ENCODE measurements at places on chromosomes 5 and 9.

DNA sequence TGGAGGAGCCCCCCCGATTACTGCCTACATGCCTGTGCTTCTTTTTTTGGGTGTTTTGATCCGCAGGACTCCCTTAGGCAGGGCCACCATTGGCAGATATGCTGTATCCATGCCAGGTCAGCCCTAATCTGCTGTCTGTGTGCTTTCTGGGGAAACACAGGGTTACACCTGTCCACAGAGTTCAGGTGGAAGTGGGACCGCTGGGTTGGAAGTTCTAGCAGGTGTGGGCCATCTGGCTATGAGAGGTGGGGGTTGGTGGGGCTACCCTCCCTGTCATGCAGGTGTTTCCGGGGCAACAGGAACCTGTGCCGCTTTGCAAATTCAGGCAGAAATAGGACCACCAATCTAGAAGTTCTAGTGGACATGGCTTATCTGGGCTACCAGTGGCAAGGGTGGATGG lies 17.0 kb downstream of the IFNE start:
- no peak for DNase-seq

DNA sequence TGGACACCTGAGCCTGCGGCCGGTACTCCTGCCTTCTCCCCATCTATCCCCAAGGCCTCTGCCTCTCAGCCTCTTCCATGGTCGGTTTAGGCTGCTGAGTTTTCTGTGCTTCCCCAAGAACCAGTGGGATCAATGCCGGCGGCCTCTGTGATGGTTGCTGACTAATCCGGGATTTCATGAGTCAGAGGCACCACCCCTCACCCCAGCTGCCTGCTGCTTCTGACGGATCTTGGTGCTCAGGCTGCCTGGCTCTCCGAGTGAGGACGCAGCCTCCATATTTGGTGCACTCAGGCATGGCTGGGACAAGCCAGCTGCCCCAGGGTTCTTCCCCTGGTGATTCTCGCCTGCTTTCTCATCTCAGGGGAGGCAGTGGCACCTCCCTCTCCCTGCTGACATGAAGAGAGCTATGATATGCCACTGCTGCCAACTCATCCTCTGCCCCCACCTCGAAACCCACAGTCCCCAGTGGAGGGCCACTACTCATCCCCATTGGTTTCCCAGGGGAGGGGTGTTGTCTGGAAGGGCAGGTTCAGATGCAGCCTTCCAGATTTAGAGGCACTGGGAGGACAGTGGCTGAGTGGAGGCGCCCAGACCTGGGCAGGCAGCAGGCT lies 3.3 kb upstream of the MAN1B1 start:
- peak; percentile 96 for DNase-seq

GRCh38 chr5:126274076-126274762 lies 149.0 kb upstream of the GRAMD2B start:
- no peak for DNase-seq

DNA sequence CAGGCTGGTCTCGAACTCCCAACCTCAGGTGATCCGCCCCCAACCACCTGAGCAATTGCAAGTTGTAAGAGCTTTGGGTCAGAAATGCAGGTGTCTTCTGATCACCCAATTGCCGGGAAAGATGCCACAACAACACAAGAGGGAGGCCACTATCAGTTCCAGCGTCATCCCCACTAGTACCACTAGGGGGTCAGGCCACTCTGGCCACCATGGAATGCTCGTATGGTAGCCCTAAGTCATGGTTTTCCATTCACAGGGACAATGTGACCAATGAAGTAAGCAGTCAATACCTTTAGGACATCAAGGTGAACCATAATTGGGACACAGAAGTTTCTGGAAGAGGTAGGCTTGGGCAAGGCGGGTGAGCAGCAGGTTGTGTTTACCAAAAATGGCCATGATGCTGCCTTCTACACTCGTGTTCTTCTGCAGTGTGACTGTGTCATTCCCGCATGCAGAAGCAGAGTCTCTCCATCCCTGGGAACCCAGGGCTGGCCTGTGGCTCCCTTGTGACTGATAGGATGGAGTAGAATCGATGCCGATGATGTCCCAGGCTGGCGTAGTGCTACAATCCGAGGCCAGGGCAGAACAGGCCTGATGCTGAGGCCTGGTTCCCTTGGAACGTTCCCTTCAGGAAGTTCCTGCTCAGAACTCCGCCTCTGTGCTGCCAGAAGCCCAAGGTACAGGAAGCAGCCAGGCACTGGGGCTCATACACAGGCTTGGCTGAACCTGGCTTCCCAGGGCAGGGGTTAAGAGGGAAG lies 42.2 kb upstream of the ANKRD33B start:
- DNase-seq: no peak

GRCh38 chr9:98010445-98010844 lies 27.3 kb downstream of the ANP32B start:
- peak; percentile 39 for DNase-seq

- DNase-seq: no peak
These were observed 596 bp downstream of the IRF1 start for GRCh38 chr5:132489871-132490483.

DNA sequence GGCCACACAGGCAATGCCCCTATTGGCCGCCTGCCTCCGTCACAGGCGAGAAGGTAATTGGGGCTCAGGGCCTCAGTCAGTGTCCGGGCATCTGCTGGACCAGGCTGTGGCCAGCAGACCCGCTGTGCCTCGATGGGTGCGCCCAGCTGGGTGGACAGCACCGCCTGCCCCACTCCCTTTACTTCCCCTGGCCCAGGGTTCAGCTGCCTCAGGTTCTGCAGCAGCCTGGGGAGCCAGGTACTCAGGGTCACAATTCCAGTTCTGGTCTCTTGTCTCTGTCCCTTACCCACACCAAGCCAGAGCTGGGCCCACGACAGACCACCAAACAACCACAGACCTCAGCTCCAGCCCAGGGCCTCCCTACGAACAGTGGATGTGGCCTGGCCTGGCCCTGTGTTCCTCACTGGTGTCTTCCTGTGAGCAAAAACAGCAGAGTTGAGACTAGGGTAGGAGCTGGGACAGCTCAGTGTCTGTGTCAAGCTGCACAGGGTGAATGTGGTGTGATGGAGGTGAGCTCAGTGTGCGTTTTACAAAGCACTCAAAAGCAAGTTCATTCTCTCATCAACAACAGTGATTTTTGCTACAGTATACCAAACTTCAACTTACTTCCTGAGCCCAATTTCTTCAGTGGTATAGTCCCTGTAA lies 33.4 kb upstream of the SUSD3 start:
- DNase-seq: no peak

DNA sequence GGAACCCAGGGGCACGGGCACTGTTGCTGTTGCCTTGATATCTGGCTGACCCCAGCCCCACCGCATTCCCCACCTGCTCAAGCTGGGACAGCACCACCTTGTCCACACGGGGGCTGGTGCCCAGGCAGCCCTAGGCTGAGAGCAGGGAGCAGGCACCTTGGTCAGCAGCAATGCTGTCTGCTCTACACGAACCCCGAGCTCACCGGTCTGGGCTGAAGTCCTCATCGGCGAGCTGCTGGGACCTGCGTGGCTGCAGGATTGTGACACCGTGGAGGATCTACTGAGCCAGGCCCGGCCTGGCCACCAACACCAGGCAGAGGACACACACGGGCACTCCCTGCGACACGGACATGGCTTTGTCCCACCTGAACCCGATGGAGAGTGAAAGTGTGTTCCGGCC lies 78.1 kb downstream of the KCNT1 start:
- no peak for DNase-seq

DNA sequence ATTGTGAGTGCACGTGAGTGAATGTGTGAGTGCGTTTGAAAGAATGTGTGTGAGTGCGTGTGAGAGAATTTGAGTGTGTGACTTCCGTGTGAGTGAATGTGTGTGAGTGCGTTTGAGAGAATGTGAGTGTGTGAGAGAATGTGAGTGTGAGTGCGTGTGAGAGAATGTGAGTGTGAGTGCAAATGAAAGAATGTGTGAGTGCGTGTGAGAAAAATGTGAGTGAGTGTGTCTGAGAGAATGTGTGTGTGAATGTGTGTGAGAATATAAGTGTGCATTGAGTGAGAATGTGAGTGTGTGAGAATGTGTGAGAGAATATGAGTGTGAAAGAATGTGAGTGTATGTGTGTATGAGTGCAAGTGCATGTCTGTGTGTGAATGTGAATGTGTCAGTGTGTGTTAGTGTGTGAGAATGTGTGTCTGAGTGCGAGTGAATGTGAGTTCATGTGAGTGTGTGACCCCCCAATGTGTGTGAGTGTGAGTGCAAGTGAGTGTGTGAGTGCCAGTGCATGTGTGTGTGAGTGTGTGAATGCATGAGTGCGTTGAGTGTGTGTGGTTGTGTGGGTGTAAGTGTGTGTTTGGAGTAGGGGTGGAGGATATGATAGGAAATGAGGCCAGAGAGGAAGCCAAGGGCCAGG lies 37.9 kb upstream of the LHX2 start:
- DNase-seq: no peak

GRCh38 chr5:54180630-54181031 lies 129.7 kb downstream of the ARL15 start:
- DNase-seq: peak; percentile 47

DNA sequence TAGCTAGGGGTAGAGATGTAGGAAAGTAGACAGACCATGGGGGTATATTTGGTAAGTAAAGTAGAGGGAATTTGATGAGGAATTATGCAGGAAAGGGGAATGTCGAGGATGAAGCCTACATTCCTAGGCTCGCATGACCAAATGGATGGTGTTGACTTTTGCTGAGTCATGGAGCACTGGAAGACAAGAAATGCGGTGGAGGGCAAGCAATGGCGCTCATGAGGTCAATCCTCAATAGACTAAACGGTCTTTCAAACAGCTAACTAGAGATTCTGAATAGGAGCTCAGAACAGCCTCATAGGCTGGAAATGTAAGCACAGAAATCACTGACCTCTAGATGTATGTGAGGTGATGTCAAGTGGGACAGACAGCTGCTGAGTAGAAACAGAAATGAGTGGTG lies 50.7 kb upstream of the FST start:
- DNase-seq: no peak

DNA sequence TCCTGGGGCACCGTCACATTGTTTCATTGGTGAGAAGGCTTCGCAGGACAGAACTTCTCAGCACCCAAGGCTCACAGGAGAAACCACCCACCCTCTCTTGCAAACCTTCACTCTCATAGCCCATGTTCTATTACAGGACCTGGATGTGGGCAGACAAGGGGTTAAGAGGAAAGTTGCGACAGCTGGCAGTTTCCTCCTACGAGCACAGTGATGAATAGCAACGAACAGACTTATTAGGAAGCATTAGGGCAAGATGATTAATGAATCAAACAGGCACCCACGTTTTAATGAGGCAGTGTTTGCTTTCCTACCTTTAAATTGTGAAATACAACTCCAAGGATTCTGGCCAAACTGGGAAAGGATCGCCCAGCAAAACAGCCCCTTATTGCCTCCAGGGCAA lies 339.3 kb downstream of the DRD1 start:
- no peak for DNase-seq

DNA sequence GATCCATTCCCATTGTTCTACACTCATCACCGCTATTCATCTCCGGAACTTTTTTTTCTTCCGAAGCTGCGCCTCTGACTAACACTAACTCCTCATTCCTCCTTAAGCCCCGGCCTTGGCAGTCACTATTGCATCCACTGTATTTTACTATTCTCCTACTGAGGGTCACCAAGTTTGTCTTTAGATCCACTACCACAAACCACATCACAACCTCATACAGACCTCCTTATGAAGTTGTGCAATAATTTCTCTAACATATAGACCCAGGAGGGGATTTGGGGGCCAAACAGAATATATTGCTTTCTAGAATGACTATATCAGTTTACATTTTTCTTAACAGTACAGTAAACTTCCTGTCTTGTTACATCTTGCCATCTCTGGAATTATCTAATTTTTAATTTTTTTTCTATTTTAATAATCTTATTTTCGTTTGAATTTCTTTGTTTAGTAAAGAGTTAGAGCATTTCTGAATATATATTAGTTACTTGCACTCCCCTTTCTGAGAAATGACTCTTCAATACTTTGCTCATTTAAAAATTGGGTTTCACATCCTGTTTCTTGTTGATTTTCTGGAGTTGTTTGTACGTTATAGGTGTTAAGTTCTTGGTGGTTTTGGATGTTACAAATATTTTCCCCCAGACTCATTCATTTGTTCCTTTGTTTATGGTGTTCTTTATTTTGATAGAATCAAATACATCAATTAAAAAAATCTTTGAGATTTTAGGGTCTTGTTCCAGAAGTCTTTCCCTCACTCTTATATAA lies 37.1 kb downstream of the DMRT2 start:
- no peak for DNase-seq

- no peak for DNase-seq
These were observed 24.4 kb downstream of the IQGAP2 start for GRCh38 chr5:76427206-76428140.

- DNase-seq: peak; percentile 32
These were observed 365.2 kb downstream of the BRINP1 start for GRCh38 chr9:119003882-119004617.

DNA sequence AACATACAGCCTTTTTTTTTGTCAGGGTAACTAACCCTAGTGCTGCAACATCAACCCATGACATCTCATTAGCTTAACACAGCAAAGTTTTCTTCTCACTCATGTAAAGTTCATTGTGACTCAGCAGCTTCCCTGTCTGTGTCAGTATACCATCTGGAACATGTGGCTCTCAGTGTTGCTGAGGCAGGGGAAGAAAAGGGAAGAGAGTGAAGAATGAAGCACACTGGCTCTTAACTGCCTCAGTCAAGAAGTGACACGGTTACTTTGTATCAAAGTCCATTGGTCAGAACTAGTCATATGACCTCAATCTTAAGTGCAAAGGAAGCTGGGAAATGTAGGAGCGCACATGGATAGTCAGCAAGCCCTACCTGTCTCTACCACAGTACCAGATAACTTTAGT lies 185.0 kb upstream of the ELL2 start:
- peak; percentile 78 for DNase-seq

GRCh38 chr5:12614608-12615007 lies 710.4 kb upstream of the CTNND2 start:
- DNase-seq: no peak
